Esophagus mucosa (tissue), 1 donor: ENCODE measurements at places on chromosomes 2 and 18. TPM values are rescaled to one million over a fixed set of nuclear protein-coding genes. Genes with fewer than 3 reads are reported as not detected.

The CRYBA2 gene
- total RNA-seq, result not detected

DNA sequence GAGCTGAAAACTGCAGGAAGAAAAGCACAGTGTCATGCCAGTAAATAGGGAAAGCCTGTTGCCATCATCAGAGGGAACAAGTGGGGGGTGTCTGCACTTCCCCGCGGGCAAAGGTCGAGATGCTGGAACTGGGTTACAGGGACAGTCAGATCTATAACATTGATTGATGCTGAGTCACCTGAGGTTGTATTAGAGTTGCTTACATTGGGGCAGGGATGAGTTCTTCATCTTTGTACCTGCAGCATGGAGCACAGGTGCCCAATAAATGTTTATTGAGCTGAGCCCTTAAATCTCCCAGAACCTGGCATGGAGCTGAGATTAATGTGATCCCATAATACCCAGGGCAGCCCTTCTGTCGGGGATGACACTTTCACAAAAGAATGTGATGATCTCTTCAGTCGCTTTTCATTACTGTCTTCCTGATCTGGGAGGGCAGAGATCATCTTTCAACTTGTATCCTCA is 5.9 kb upstream of the RNF152 start:
- no peak for ATAC-seq

DNA sequence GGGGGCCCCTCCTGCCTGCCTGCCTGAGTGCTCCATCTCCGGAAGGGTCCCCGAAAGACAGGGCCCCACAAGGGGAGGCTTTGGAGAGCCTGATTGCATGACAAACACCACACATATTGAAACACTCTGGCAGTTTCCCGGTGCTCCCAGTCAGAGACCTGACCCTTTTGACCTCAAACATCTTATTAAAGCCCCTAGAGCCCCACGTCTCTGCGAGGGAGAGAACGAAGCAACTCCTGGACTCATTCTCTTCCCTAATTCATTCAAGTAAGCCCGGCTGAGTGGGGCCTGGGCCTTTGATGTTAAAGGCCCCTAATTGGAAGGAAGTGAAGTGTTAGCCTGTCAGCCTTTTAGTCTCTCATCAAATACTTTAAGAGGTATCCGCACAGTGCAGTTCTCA is 335.6 kb downstream of the CYRIA start:
- ATAC-seq, result no peak

GRCh38 chr2:187017438-187017837 is 168.5 kb upstream of the ZSWIM2 start:
- ATAC-seq, result no peak

DNA sequence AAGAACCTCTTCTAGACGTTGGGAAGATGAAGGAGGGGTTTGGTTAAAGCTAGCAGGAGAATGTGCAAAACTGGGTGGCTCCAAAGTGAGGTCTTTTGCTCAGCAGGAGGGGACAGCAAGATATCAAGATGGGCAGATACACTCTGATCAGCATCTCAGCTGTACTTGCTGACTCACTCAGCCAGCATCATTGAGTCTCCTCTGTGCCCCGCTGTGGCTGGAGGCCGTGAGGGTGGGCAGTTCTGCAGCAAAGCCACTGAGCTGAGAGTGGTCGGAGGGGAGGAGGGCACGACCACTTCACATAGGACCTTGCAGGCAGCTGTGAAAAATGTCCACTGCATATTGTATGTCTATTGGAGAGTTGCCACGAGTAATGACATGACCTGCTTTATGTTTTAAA is 152.0 kb downstream of the CAPN13 start:
- ATAC-seq, result no peak

The C1QL2 gene
- not detected for total RNA-seq

- ATAC-seq, result no peak
Measured at GRCh38 chr2:191190435-191190834, 39.6 kb upstream of the STAT4 start.

The ICA1L gene
- total RNA-seq, result 1.5 TPM

DNA sequence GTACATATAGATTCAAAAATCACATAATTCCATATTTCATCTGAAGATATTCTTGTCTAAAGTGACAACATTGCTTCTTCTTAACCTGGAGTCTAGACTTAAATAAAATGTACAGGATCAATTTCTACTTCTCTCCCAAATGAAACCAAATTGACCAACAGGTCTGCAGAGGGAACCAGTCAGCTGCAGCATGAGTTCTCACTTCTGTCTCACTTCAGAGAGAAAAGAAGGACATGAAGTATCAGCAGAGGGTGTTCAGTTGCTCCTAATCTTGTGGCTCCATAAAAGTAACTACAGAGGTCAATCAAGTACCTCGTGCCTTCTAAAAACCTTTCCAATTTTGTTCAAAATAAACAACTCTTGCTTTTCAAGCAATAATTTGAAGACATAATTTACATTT is 47.2 kb upstream of the MAP2 start:
- no peak for ATAC-seq

DNA sequence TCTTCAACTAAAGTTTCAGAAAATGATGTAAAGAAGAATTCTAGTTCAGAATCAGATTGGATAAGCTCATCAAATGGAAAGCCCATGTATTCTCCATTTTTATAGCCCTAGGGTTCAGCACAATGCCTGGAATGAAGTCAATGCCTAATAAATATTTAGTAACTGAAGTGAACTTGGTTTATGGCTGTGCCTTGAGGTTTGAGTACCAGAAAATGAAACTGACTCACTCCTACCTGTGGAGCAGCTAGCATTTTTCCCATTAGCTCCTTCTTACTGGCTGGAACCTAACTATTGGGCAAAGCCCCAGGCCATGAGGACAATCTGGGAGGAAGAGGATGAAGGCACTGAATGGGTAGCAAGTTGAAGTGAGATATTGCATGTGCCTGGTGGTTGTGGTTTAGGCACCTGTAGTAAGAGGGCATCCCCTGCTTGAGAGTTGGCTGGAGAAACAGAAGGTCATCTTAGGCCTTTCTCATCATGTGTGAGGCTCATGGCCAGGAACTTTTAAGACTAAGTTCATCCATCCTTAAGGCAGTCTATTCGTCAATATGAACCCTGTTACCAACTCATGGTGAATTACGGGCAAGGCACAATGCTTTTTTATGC is 85.0 kb upstream of the LYPD1 start:
- ATAC-seq, result no peak

The DHRS9 gene
- total RNA-seq, result 23.8 TPM
